Adipocyte (in vitro differentiated cells): ENCODE measurements at places on chromosomes 5 and 9.

DNA sequence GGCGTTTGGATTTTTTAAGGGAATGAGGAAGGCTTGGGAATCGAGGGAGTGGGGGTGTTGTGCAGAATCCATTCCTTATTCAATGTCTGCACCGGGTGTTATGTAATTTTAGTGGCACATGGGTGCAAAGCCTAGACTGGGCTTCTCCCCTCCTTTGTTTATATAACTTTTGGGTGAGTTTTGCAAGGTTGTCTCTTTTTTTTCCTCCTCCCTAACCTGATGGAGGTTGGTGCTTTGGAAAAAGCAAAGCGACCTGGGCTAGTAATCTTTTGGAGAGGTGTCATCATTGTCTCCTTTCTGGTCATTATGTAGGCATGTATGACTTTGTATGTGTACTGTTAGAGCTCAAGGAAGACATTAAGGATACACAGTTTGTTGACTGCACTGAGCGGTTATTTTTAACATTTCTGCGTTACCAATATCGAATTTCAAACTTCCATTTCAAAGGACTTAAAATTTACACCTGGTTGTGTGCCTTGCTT lies 3.1 kb downstream of the SMARCA2 start:
- DNase-seq = no peak

DNA sequence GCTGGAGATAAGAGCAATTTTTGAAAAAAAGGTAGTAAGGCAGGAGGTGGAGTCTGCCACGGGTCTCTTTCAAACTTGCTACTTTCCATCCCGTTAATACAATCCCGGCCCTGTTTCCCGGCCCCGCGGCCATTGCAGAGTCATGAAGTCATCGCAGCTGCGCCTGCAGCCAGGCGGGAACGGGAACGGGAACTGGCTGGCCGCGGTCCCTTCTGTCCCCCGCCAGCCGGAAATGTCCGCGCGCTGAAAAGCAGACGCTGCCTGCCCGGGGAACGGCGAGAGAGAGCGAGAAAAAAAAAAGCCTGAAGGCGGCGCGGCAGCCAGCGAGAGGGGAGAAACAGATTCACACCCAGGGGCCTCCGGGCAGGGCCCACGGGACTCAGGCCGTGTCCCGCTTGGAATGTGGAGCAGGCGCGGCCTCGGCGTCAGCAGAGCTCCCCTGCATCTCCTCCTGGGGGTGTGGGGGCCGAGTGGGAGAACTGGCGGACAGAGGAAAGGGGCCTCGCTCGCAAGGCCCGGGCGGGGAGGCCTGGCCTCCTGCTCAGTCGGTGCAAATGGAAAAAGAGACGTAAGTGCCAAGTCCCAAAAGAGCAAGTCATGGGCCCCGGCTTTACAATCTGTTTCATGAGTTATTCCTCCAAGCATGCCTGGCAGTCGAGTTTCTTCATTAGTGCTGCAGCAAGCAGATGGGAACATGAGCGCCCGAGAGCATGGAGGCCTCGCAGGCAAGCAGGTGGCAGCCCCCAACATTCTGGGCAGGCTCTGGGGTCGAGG lies 201.2 kb upstream of the GAS1 start:
- peak; percentile 91 for DNase-seq

DNA sequence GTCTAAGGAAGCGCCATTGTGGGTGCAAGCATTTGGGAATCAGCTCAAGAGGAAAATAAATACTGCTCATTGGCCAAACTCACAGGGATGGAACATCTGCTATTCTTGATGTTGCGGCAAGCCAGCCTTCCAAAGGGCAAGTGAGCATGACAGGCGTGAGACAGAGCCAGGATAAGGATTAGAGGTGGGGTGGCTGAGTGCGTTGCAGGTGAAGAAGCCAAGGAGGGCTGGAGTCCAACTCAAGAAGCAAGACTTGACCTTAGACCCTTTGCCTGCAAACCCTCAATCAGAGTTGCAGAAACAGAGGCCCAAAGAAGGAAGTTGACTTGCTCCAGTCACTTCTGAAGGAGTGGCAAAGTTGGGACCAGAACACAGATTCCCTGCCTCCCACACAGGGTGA lies 79.4 kb downstream of the WWC1 start:
- DNase-seq = no peak

GRCh38 chr5:37412515-37412914 lies 33.4 kb downstream of the WDR70 start:
- no peak for DNase-seq

- DNase-seq = peak; percentile 59
Measured at GRCh38 chr5:137753691-137754187, 424 bp downstream of the HNRNPA0 start.

GRCh38 chr5:160230686-160231527 lies 1.6 kb downstream of the FABP6 start:
- peak; percentile 28 for DNase-seq

GRCh38 chr9:5879419-5880181 lies 11.1 kb upstream of the MLANA start:
- DNase-seq = peak; percentile 65

- DNase-seq = no peak
Measured at GRCh38 chr5:158852622-158853021, 247.1 kb downstream of the EBF1 start.

GRCh38 chr9:124016175-124017050 lies 4.8 kb downstream of the LHX2 start:
- DNase-seq = no peak

- peak; percentile 97 for DNase-seq
Measured at GRCh38 chr9:91164724-91165520, 196.8 kb downstream of the AUH start.

DNA sequence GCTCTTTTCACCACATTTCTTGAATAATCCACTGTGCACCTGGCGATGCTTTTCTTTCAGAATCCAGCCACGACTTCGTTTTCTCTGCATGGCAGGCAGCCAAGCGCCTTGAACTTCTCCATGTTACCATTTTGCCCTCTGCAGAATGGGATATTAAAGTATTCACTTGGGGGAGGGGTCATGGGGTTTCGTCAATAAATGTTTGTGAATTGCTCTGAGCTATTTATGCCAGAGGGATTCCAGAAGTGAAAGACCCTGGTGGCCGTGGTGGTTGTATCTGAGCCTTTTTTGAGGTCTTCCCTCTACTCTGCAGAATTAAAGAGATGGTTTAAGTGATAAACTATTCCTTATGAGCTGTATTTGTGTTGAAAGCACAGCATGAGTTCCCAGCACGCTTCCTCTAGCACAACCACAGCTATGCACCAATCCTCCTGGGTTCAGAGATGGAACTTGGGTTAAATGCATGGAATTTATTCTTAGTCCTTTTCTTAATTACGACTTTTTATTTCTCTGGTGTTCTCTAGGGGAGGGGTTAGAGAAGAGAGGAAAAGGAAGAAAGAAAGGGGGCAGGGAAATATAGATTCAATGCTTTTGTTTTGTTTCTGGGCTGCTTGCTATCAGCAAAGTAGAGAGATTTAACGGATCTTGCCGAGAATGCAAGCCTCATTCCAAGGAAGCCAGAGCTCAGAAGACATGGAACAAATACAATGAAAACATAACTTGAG lies 478.2 kb upstream of the TNC start:
- DNase-seq = peak; percentile 94

GRCh38 chr9:16526380-16526779 lies 344.1 kb downstream of the BNC2 start:
- DNase-seq = peak; percentile 30

GRCh38 chr5:129216001-129216400 lies 121.5 kb downstream of the ISOC1 start:
- no peak for DNase-seq

DNA sequence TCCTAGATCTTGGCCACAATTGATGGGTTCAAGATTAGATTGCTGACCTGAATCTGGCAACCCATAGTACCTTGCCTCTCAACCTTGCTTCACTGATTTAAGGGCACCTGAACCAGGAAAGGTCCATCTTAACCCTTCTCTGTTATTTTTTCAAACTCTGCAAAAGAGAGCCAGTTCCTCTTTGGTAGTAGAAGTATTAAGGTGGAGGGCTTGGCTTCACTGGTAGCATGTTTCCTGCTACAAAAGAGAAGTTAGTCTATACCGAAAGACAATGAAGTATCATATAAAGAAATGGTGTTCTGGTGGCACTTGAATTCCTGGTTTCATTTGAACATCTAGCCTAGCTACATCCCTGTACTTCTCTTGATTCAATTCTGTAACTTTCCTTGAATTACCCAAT lies 8.5 kb downstream of the ALG2 start:
- DNase-seq = no peak

- peak; percentile 40 for DNase-seq
Measured at GRCh38 chr5:57834829-57835608, 352.4 kb upstream of the ACTBL2 start.

DNA sequence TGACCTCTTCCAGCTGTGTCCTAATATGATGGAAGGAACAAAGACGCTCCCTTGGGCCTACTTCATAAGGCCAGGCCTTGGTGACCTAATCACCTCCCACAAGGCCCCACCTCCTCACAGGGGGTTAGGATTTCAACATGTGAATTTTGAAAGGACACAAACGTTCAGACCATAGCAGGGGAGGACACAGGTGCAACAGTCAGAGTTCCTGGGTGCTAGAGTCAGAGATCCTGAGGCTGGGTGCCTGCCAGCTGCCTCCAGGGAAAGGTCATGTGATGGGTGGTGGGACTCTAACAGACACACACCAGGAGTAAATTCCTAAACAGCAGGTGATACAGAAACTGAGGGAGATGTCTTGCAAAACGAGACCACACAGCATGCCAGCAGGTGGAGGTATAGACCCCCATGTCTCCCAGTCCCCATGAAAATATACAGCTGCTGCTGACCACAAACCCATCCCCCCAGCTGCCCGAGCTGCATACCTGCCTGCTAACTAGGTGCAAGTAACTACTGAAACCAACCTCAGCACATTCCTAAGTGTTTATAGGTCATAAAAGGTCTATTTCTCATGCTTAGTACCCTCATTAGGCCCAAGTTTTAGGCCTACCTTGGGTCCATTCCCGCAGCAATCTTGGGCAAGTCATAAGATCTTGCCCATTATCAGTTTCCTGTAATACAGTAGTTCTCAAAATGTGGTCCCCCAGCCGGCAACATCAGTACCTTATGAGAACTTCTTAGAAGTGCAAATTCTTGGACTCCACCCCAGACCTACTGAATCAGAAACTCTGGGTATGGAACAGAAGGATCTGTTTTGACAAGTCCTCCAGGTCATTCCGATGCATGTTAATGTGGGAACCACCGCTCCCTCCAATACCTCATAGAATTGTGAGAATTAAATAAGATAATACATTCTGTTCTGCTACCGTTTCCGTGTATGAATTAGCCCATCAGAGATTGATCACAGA lies 245.3 kb downstream of the ENC1 start:
- DNase-seq = no peak

GRCh38 chr5:176744584-176744965 lies 65.8 kb upstream of the UNC5A start:
- no peak for DNase-seq

- DNase-seq = no peak
Measured at GRCh38 chr9:118148990-118149389, 444.8 kb downstream of the TLR4 start.

DNA sequence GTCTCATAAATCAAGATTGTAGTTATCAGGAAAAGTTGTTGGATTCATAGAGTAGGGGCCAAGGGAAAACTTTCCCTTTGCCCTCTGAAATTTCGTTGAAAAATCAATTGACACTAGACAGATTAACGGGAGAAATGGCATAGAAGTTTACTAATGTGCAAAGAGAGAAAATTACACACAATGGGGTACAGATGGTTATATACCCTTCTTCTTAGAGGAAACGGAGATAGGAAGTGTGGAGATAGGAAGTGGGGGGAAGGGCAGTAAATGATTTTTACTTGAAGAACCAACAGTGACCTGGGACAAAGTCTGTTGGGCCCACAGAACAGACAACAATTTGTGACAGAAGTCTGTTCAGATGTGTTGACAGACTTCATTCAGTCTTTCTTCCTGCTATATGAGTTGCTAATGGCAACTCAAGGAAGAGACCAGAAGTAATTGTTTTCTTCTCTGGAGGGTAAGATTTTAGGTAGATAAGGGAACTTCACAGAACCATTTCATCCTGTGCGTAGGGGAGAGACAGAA lies 177.9 kb downstream of the C9orf152 start:
- no peak for DNase-seq

GRCh38 chr5:142716963-142717362 lies 31.1 kb upstream of the FGF1 start:
- DNase-seq = peak; percentile 76

DNA sequence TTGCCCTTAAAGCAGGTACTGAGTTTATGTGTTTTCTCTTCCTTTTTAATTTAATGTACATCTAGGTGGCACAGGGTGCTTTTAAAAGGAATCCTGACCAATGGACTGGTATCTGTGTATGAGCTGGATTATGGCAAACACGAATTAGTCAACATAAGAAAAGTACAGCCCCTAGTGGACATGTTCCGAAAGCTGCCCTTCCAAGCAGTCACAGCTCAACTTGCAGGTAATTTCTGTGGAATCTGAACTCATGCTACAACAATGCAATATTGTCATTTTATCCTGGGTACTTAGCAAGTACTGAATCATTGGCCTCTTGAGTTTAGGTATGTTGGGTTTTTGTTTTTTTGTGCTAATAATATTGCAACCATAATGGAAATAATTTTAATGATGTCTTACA lies 14.4 kb upstream of the TMOD1 start:
- DNase-seq = no peak

DNA sequence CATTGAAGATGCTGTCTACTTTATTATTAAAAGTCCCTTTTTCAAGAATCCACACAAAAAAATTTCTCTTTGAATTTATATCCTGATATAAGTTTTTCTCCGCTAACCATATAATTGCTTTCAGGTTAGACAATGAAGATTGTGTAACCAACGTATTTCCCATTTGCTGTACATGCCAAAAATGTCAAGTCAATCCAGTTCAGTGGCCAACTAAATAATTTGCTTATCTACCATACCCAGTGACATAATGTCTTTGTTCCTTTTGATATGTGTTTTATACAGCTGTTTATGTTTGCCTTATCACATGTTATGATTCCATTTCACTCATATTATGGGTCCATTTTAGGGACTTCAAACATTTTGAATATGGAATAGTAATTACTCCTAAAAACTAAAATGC lies 349.9 kb downstream of the EFNA5 start:
- no peak for DNase-seq

GRCh38 chr9:131394464-131395156 lies 724 bp downstream of the PRRC2B start:
- peak; percentile 78 for DNase-seq

DNA sequence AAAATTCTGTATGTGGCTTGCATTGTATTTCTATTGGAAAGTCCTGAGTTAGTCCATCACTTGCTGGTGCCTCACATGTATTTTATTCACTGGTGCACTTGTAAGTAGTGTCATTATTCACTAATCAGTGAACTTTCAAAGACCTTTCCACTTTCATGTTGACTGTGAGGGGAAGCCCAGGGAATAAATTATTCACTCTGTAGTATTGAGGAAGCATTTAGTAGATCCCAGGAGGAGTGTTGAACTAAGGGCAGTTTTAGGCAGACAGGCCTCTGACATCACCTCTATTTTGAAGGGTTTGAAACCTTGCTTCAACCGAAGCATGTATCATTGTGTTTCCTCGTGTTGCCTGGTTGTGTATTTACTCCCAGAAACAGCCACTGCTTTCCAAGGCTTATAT lies 705.4 kb upstream of the RIOK2 start:
- no peak for DNase-seq

- no peak for DNase-seq
Measured at GRCh38 chr5:111454776-111455175, 57.6 kb downstream of the STARD4 start.

- peak; percentile 70 for DNase-seq
Measured at GRCh38 chr5:181217111-181217802, 5.8 kb upstream of the TRIM41 start.
